ENCODE measurements at places on chromosomes 1 and 21.

DNA sequence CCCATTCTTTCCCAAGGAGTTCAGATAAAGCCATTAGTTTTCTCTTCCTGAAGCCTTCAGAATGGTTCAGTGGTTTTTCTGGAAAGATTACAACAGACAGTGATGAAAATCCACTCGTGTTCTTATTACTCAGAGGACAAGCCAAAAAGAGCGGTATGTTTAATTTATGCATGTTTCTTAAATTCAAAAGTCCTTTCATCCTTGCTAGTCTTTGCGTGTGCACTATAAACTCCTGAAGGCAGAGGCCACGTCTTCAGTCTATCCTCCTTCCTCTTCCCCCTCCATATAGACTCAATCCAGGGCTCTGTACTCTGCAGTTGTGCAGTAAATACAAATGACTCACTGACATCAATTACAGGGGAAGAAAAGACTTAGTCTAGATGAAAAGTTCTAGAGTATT is 409.2 kb upstream of the PLXNA2 start:
- no peak for DNase-seq

- DNase-seq = no peak
Measured at GRCh38 chr1:3518256-3518655, 63.8 kb downstream of the ARHGEF16 start.

- no peak for DNase-seq
Measured at GRCh38 chr1:99496067-99496466, 149.8 kb upstream of the PALMD start.

DNA sequence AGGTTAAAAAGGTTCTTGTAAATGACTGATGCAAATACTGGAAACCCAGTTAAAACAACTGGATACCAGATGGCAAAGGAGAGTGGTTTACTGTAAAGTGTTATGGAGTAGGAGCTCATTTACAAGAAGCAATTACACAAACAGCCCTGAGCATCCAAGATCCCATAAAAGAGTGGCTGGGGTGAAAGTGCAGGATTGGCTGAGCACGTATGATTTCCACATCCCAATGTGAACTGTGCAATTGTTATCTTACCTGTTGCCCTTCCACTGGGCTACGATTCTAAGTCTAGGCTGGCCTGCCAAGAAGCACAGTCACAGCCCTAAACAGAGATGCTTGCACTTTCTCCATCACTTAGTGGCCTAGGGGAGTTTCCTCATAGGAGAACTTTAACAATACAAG is 277.6 kb upstream of the RUNX1 start:
- DNase-seq = no peak

GRCh38 chr1:105894006-105894405 is 1162.5 kb upstream of the PRMT6 start:
- no peak for DNase-seq

DNA sequence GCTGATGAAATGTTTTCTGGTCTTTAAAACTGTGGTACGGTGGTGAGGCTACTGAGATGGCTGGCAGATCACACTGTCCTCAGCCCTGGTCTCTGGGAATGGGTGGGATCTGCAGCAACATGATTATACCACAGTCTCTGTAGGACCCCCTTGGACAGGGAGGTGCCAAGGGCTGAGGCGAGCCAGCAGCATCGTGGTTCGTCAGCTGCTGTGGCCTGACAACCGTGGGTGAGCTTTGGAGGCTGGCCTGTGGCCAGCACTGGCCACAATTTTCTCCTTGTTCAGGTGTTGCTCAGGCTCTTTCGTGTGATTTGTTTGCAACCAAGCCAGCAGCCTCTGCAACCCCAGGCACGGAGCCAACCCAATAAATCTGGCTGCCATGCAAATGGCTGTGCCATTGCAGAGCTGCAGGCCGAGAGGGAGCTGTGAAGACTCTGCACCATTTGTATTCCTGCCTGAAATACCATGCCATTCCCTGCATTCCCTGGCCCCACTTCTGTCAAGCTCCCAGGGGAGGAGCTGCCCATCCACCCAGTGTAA is 70.9 kb downstream of the PCP4 start:
- no peak for DNase-seq
